Suprapubic skin (tissue), 4 donors: ENCODE measurements at places on chromosomes 13 and 19.

GRCh38 chr19:51514866-51515481 lies 13.4 kb upstream of the SIGLEC12 start:
- no peak for DNase-seq

DNA sequence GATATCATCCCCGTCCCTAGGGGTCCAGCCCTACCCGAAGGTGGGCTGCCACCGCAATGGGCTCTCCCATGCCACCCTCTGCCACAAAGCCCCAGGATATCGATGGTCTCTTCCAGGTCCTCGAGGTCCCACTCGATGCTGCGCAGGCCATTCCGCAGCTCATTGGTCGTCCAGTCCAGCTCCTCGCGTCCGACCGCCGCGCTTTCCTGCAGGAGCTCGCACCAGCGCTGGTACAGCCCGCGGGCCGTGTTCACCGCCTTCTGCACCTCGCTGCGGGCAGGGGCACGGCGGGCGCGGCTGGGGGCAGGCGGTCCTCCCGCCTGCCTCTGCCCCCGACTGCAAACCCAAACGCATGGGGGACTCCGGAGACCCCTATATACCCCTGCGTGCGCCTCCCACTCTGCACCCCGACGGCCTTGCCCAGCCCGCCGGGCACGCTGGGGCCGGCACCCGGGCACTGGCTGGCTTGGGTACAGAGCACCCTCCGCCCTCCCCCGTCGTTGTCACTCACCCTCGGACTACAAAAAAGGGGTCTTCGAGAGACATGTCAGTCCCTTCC lies 468 bp downstream of the STX10 start:
- DNase-seq, result no peak

- no peak for DNase-seq
Measured at GRCh38 chr19:47107953-47108746, 5.4 kb downstream of the ZC3H4 start.

GRCh38 chr19:42154471-42155323 lies 22.5 kb upstream of the POU2F2 start:
- no peak for DNase-seq

DNA sequence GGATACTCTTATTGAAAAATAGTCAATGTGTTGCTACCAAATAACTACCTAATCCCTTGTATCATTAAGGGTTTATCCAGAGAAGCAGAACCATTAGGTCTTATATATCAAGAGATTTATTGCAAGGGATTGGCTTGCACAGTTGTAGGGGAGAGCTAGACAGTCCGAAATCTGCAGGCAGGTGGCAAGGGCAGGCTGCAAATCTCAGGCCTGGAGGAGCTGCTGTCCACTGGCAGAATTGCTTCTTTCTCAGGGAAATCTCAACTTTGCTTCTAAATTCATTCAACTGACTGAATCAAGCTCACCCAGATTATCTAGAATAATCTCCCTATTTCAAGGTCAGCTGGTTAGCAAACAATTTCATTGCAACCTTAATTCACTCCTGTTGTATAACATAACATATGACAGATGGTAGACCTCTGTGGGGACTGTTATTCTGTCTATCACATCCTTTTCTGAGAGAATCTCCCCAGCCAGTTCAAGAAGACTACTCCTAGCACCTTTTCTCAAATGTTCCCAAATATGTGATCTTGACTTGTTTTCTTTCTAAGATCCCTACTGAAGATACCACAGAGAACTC lies 194.2 kb downstream of the NHLRC3 start:
- no peak for DNase-seq

GRCh38 chr19:4707956-4708650 lies 15.5 kb downstream of the DPP9 start:
- no peak for DNase-seq
